ENCODE measurements at places on chromosomes 3 and 15. TPM values are rescaled to one million over a fixed set of nuclear protein-coding genes. Genes with fewer than 3 reads are reported as not detected.

SCN5A gene
- 0.35 TPM for total RNA-seq

PDZRN3 gene
- total RNA-seq, result 51.7 TPM

MST1R gene
- total RNA-seq, result 2.0 TPM

B3GNT5 gene
- total RNA-seq, result 5.8 TPM

CSTA gene
- 6.2 TPM for total RNA-seq

OR5K2 gene
- total RNA-seq, result not detected

PSMA4 gene
- 134 TPM for total RNA-seq

CHRNA3 gene
- not detected for total RNA-seq

ARL14 gene
- not detected for total RNA-seq

PLD1 gene
- total RNA-seq, result 9.5 TPM

TMC3 gene
- total RNA-seq, result under 0.01 TPM

SH2D7 gene
- not detected for total RNA-seq

CFAP44 gene
- 2.2 TPM for total RNA-seq

WNT7A gene
- not detected for total RNA-seq
